CD4-positive, alpha-beta memory T cell (primary cell): ENCODE measurements at places on chromosomes 6 and 20.

DNA sequence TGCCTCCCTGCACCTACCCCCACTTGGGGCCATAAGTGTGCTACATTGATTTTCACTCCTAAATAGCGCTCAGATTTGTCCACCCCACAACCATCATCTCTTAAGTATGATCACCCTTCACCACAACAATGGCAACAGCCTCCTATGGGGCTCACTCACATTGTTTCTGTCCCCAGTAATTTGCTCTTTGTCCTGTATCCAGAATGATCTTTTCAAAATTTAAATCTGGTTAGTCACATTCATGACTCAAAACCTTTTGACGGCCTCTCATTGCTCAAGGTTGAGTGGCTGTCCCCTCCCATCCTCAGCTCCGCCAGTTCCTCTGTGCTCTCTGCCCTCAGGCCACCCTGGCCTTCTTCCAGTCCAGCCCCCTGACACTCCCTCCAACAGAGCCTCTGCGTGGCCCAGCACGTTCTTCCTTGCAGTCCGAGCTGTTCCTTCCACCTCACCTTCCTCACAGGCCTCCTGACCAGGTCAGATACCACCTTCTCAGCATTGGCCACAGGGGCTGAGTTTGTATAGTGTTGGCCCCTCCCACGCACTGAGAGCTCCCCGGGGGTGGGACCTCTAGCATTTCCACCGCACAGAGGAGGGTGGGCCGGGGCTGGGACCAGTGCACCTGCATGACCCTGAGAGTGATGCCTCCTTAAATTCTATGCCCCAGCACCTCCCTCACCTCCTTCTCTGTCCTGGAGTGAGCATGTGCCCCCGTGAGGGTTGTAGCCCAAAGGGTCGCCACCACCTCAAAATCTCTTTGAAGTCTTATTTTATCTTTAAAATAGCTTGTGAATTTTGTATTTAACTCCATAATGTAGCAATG is 2.4 kb upstream of the PPP1R3G start:
- DNase-seq, result no peak

DNA sequence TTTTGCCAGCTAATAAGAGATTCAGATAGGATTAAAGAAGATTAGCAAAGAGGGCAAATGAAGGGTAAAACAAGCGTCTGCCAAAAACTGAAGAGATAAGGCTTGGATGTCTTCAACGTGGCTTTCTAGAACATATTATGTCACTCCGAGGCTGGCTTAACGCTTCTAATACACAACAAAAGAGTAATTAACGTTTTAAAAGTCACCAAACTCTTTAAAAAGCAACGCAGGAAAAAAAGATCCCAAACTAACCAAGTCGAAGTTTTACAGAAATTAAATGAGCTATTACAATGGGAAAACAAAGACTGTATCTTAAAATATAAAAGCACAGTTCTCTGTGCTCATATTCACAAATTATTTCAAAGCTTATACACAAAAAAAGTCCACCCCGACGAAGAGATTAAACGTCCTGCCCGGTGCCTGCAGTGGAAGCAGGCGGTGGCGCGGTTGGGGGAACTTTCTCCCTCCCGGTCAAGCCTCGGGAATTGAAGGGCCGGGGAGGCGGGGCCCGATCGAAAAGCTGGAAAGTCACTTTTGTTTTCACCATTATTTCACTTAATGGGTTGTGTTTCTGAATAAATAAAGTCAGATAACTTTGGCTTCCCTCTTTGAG is 1.2 kb downstream of the MAK start:
- no peak for DNase-seq

GRCh38 chr6:83862776-83863471 is 3.4 kb downstream of the CYB5R4 start:
- no peak for DNase-seq

GRCh38 chr6:20350215-20350614 is 51.5 kb upstream of the E2F3 start:
- no peak for DNase-seq

DNA sequence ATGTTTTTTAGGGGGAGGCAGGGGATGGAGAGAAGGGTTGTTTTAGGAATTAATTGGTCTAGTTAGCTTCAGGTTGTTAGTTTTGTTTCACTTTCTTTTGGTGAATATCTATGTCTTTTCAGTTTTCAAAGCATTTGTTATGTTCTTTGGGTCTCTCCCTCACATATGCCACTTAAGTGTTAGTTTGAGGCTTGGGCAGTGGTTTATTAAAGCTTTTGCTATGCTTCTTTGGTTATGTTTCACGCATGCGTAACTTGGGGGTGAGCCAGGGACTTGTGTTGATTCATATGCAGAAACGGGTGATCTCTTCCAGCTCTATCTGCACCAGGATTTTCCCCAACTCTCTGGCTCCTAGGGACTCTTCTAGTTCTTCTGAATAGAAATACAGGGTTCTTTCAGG is 11.4 kb upstream of the MMS22L start:
- no peak for DNase-seq

DNA sequence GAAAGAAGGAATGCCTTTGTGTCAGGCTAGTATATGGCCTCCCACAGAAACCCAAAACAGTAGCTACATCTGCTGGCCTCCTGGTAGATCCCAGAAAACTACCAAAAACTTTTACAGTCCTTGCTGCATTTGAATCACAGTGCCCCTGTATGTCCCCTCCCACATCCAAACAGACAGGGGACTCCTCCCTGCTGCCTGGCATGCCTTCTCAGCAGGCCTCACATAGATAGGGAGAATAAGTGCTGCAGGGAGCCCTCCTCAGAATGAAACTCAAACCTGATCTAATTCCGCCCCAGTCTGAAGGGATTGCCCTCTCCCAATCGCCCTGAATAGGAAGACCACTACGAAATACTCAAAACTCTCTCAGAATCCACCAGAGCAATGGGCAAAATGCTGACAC is 14.1 kb upstream of the DEFB116 start:
- DNase-seq, result no peak

- no peak for DNase-seq
Measured at GRCh38 chr20:49948178-49948577, 12.0 kb downstream of the RNF114 start.

DNA sequence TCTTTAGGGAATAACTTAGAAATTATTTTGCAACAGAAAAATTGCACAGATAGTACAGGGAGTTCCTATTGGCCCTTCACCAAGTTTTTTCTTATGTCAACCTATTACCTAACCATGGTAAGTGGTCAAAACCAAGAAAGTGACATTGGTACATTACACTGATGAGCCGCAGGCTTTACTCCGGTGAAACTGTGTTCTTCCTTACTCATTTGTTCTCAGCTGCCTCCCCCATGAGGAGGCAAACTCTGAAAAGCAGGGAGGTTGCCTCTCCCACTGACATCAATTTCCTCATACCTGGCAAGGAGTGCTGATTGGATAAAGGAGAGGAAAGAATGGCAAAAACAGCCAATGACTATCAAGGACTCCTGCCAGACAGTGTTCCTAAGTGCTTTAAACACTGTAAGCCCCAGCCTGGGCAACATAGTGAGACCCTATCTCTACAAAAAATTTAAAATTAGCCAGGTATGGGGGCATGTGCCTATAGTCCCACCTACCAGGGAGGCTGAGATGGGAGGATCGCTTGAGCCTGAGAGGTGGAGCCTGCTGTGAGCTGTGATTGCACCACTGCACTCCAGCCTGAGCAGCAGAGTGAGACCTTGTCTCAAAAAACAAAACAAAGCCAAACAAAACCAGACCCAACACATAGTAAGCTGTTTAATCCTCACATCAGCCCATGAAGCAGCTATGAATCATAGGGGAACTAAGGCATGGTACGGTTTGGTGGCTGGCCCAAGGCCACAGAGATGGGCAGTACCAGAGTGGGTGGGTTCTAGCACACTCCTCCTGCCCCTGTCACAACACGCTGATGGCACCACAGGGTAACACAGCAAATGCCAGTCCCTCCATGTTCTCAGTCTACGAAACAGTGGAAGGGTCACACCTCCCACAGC is 24.7 kb downstream of the C20orf203 start:
- no peak for DNase-seq

- no peak for DNase-seq
Measured at GRCh38 chr6:34357937-34358336, 34.5 kb downstream of the NUDT3 start.

- no peak for DNase-seq
Measured at GRCh38 chr6:7143476-7143974, 35.8 kb downstream of the RREB1 start.

DNA sequence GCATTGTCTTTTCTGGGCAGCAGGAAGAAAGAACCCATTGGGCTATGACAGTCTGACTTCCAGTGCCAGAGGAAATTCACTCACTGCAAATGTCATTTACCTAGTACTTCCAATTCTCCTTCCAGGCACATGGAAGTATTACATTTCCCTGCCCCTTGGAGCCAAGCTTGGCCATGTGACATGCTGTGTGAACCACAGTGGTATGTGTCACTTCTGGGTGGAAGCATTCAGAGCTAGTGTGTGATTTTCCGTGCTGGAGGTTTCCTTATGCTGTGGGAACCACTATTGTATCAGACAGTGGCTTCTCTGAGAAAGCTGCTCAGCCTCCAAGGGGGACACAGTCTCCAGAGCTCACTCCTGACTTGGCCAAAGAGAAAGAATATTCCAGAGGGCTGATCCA is 387.6 kb downstream of the CDC5L start:
- DNase-seq, result no peak

- DNase-seq, result no peak
Measured at GRCh38 chr6:158717341-158718330, 67.8 kb downstream of the SYTL3 start.

GRCh38 chr6:7108196-7108963 is 619 bp downstream of the RREB1 start:
- DNase-seq, result peak; percentile 44

DNA sequence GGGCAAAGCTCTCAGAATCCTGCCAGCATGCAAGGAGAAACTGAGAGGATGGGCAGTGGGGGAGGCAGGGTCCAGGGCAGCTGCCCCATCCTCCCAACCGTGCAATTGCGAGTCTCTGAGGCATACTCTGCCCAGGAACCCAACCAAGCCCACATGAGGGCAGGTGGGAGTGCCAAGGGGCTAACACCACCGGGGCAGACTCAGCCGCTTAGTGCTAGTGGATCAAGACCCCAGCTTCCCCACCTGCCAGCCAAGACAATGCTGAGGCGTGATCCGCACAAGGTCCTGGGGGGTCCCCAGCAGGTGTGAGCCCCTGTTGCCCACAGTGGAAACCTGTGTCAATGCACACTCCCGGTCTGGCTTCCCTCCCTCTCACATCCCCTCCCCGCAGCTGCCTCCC is 48.5 kb upstream of the ENTPD6 start:
- no peak for DNase-seq
